Tracheal epithelial cell (primary cell): ENCODE measurements at places on chromosomes 4 and X. TPM values are rescaled to one million over a fixed set of nuclear protein-coding genes. Genes with fewer than 3 reads are reported as not detected.

IL15 gene
- 1.3 and 5.5 TPM in 2 replicates for total RNA-seq

STS gene
- total RNA-seq = 0.64 and 0.96 TPM in 2 replicates

MID2 gene
- 26.3 and 31.5 TPM in 2 replicates for total RNA-seq

SPACA5 gene
- not detected in 2 replicates for total RNA-seq

ARHGAP36 gene
- not detected in 2 replicates for total RNA-seq

SLC2A9 gene
- total RNA-seq = 44.8 and 102 TPM in 2 replicates

SYNPO2 gene
- total RNA-seq = 0.21 and 0.24 TPM in 2 replicates

NLRP2B gene
- total RNA-seq = not detected in 2 replicates

STATH gene
- total RNA-seq = not detected in 2 replicates

GUCY1A1 gene
- 0.64 and 4.8 TPM in 2 replicates for total RNA-seq

ZMAT1 gene
- 0.24 TPM in 1 of 2 replicates, not detected in the other for total RNA-seq

MAGEE2 gene
- total RNA-seq = not detected in 2 replicates

PIN4 gene
- total RNA-seq = 7.0 and 8.1 TPM in 2 replicates

SRPX2 gene
- 15.9 and 16.8 TPM in 2 replicates for total RNA-seq

TECRL gene
- not detected in 2 replicates for total RNA-seq

HSFX4 gene
- not detected in 2 replicates for total RNA-seq

SULT1B1 gene
- under 0.01 TPM in 1 of 2 replicates, not detected in the other for total RNA-seq

SFRP2 gene
- not detected in 2 replicates for total RNA-seq
